Fibroblast of lung (primary cell): ENCODE measurements at places on chromosomes 1 and 21. TPM values are rescaled to one million over a fixed set of nuclear protein-coding genes. Genes with fewer than 3 reads are reported as not detected.

GRCh38 chr1:166870584-166870983, 5.5 kb downstream of the TADA1 start:
- no peak for DNase-seq

GRCh38 chr1:112196731-112197130, 199.3 kb upstream of the CTTNBP2NL start:
- DNase-seq = no peak

DNA sequence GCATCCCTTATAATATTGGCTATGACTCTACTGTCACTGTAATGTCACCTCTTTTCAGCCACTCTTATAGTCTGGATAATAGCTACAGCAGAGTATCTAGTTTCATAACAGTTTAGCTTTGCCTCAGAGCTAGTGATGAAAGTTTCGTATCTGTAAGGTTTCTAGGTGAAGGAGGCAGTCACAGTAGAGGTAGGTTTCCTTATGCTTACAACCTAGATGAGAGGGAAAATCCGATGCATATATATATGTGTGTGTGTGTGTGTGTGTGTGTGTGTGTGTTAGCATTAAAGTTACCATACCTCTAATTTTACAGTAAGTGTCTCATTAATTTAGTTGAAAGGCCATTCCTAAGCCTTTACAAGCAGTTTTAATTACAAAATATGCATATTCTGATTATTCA, 2.2 kb upstream of the TOR1AIP2 start:
- DNase-seq = no peak

GFI1 gene
- 0.06 and 0.10 TPM in 2 replicates for polyA plus RNA-seq

GRCh38 chr21:39065917-39066316, 117.3 kb downstream of the PSMG1 start:
- peak; percentile 6 for DNase-seq

DNA sequence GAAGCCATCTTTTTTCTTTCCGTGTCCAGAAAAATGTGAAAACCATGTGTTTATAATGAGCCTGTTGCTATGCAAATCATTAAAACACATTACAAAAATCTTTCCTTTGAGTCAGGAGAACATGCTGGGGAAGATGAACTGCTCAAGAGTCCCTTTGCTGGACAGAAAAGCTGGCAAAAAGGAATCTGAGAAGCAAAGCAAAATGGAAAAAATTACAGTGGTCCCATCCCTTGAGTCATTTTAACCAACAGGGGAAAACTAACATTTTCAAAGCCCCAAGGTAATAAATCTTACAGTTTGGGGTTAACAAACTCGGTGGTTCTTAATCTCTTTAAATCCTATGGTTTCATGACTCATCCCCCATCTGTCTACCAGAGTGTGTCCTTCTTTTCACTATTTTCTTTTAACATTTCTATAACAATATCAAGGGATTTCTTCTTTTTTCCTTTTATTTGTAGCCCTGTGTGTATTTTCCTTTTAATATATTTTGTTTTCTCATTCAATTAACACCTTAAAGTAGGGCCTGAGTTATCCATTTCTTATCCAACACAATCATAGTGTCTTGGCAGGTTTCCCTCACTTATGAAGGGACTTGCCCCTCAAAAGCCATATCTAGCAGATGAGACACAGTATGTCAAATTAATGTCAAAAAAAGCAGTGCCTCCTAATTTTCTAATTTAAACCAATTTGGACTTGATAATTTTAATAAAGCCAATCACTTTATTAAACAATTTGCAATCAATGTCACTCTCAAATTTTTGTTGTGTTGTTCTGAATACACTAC, 105.4 kb downstream of the PTPN14 start:
- peak; percentile 98 for DNase-seq

- peak; percentile 92 for DNase-seq
Observed at GRCh38 chr1:8096105-8097011, 70.2 kb upstream of the ERRFI1 start.

GRCh38 chr1:42250164-42250563, 84.9 kb downstream of the FOXJ3 start:
- no peak for DNase-seq

GBP6 gene
- polyA plus RNA-seq = 0.03 TPM in 1 of 2 replicates, not detected in the other

RNU1-1 gene
- polyA plus RNA-seq = not detected in 2 replicates

GRCh38 chr1:199046618-199047017, 407.8 kb downstream of the PTPRC start:
- DNase-seq = peak; percentile 13

GRCh38 chr1:207672522-207673130, 27.7 kb downstream of the CR1L start:
- peak; percentile 57 for DNase-seq

PTTG1IP gene
- 209 and 229 TPM in 2 replicates for polyA plus RNA-seq

GRCh38 chr1:8378178-8378577, 60.3 kb downstream of the SLC45A1 start:
- DNase-seq = no peak

GRCh38 chr1:205229399-205229871, 1.7 kb downstream of the TMCC2 start:
- DNase-seq = peak; percentile 53

PIP5K1A gene
- polyA plus RNA-seq = 108 and 118 TPM in 2 replicates

DNA sequence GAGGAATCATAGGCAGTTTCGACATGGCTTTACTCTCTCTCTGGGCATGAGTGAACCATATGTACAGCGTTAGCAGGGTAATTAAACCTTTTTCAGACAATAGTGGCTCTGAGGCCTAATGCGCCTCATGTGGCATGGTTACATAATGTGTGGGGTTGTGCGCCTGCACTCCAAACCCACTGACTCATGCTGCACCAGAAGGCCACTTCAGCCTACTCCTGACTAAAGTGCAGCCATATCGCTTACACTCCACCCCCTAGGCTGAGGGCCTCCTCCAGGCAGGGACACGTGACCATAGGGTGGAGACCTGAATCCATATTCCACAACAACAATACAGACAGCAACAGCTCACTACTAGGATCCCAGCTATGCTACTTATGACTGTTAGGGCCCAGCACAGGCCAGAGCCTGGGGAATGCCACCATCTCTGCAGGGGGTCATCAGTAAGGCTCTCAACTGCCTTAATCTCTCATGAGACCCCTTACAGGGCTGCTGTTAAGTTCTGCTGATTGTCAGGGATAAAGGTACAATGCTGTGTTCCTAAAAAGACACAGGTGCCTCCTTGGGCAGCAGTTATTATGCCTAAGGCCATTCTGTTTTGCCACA, 13.4 kb upstream of the ODF2L start:
- no peak for DNase-seq

CLCNKB gene
- polyA plus RNA-seq = 0.07 and 0.09 TPM in 2 replicates

CELA3A gene
- polyA plus RNA-seq = not detected in 2 replicates

DNA sequence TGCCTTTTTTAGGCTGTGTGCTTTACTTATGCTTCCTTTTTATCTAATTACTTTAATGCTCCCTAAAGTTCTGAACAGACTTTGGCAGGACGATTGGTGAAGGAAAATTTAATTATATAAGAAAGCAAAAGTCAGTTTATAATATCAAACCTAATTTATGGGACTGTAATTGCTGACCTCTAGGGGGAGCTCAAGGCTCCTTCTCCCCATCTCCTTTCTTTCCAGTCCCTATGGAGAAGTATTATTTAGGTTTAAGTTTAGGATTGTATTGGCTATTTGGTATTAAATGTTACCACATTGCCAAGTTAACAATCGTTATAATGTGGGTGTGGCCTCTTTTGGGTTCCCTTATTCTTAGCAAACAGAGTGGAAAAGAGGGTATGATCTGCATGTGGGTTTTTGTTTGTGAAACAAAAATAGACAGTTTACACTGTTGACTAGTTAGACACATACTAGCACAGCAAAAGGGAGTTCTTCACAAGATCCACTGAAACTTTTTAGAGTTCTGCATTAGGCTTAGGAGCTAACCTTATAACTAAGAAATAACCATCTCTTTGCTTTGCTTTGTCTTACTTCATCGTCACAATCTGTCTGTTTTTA, 48.2 kb upstream of the TNFSF4 start:
- DNase-seq = peak; percentile 39
